ENCODE measurements at places on chromosomes 2 and 18.

GRCh38 chr2:69565431-69565839 is 78.1 kb downstream of the AAK1 start:
- DNase-seq, result peak; percentile 52

- DNase-seq, result no peak
Measured at GRCh38 chr2:64276417-64277095, 132.3 kb upstream of the PELI1 start.

DNA sequence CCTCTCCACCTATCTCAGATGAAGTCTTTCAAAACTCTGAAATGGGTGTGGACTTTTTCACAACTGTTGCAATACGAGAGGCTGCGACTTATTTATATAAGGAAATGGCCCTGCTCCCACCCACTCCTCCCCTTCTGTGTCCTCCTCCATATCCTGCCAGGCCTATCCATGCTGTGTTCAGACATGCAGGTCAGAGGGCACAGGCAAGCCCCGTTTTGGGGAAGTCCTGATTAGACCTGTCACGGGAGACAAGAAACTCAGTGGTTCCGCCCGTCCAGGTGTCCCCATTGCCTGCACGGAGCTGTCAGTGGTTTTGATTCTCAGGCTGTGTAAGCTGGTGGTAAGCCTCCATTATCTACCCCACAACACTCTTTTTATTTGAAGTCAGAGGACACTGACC is 99.6 kb upstream of the MGAT5 start:
- no peak for DNase-seq

GRCh38 chr18:78717766-78718150 is 261.9 kb upstream of the SALL3 start:
- no peak for DNase-seq

- DNase-seq, result no peak
Measured at GRCh38 chr2:201795607-201796477, 10.5 kb upstream of the CDK15 start.

DNA sequence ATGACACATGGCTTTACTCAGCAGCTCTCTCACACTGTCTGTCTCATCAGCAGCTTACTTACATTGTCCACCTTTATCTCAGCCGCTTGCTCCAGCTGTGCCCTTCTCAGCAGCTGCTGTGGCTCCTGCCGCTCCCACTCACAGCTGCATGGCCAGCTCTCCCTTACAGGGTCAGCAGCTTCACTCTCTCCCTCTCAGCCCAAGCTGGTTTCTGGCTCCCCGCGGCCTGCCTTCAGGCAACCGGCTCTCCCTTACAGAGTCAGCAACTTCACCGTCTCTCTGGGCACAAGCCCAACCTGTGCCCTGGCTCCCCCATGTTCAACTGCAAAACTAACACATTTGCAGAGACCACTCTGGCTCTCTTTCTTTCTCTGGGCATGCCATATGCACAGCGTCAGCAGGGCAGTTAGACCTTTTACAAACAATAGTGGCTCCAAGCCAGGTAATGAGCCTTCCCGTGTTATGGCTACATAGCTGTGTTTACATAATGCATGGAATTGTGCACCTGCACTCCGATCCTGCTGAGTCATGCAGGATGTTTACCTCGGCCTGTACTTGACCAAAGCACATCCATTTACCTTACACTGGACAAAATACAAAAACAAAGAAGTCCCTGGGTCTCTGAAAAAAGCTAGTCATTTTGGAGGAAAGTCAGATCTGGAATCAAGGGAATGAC is 167.3 kb downstream of the DOK6 start:
- no peak for DNase-seq

DNA sequence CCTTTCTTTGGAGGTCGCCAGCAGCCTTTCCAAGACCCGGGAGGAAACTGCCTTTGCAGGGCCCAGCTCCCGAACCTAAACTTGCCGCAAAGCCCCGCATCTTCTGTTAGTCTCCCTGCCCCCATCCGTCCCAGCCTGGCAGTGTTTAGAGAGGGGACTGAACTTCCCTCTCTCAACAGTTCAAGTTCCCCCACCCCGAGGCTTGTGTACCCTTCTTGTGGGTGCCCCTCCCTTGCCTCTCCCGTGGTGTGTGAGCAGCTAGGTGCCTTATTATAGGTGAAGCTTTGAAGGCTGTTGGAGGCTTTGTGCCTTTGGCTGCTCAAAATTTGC is 1.4 kb downstream of the LBH start:
- no peak for DNase-seq

DNA sequence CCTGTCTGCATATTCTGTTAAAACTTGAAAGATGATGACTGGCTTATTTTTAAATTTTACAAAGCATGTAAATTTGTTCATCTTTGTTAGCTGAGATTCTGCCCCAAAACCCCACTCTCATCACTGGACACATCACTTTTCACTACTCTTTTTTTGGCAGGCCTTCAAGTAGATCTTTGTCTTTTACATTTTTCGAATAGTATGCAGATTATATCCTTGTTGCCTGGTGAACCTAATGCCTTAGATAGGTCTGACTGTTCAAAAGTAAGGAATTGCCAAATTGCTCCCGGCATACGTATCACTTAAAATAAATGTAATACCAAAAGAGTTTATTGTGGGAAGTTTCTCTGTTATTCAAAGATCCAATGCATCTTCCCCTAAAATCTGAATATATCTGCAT is 303.3 kb downstream of the XIRP2 start:
- DNase-seq, result no peak

DNA sequence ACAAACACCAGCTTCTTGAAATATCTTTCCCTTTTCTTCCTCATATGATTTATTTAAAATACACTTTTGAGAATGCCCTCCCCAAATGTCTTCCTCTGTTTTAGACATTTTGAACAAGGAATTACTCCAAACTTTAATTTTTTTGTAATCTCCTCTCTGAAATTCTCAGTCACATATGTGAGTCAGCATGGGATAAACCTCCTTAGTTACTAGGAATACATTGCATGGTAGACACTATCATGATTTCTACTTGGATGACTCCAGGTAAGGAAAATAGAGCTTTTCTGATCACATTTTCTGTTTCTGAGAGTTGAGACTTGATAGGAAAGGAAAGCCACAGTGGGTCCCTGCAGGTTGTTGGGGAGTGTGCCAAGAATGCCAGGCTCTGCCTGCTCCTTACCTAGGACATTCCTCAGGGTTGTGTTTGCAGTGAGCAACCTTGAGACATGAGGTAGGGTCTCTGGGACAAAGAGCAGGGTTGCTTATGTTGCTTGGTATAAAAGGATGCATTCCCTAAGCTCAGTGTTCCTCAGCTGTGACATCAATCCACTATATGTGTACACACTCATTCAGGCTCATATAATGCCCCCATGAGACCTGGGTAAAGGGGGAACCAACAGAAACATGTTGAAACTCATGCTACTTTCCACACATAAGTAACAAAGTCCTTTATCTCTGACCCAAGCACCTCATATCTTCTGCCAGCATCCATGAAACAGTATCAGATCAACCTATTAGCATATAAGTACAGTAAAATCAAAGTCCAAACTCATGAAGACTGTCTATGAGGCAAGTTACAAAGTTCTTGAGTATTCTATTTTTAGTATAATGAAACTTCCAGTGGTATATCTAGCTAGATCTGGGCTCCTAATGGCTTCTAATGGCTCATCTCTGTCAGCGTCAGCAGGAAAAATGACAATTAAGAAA is 112.8 kb upstream of the SCN1A start:
- no peak for DNase-seq

DNA sequence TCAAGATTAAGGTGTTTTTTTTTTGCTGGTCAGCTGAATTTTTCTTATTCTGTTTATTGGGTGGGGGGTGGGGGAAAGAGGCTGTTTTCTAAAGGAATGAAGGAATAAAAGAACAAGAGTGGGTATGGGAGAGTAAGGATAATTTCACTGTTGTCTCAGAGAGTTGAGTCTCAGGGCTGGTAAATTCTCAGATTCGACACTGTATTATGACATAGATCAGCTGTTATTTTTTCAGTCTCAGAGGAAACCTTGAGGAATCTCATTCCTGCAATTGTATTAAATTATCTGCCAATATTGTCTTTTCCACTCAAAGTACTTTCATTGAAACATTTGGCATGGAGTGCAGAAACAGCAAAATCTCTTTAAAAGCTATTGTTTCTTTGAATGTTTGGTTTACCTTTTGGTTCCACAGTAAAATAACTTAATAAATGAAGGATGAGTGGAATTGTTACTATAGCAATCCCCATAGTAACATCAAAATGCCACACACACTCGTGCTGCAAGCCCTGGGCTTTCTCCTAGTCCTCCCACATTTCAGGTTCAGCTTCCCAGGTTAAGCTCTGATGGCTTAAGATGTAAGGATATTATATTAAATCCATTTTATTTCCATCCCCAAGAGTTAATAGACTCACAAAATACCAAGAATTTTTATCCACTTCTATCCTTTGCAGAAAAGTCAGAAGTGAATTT is 478.7 kb upstream of the TCF4 start:
- DNase-seq, result no peak

DNA sequence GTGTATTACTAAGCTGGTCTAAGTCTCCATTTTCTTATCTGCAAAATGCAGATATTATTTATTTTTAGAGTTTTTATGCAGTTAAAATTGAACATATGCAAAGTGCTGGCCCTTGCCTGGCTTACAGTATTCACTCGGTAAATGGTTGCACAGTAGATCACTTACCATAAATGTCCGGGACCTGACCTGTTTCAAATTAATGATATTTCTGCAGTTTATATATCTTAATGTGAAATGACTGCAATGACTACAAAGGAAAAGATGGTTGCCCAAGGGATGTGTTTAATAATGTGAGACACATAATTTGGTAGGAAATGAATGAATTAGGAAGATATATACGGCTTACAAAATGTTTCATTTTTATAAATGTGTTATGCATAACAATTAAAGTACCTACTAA is 37.1 kb downstream of the LRRC30 start:
- DNase-seq, result no peak

DNA sequence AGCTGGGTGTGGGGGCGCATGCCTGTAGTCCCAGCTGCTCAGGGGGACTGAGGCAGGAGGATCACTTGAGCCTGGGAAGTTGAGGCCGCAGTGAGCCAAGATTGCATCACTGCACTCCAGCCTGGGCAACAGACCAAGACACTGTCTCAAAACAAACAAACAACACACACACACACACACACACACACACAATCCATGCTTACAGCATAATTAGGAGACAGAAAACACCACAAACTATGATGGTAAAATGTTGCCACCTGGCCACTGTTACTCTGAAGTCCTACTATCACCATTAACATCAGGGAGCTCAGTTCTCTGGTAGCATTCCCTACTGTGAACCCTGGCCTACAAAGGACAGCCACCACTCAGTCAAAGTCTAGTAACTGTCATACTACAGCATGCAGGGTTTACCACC is 18.3 kb downstream of the DNPEP start:
- no peak for DNase-seq

Data from stimulated activated CD4-positive, alpha-beta T cell treated with anti-CD3 and anti-CD28 coated beads, Interleukin-2, amount 100 ng/mL, for 4 hours (primary cell).